ENCODE measurements at places on chromosomes 5 and 9. TPM values are rescaled to one million over a fixed set of nuclear protein-coding genes. Genes with fewer than 3 reads are reported as not detected.

DNA sequence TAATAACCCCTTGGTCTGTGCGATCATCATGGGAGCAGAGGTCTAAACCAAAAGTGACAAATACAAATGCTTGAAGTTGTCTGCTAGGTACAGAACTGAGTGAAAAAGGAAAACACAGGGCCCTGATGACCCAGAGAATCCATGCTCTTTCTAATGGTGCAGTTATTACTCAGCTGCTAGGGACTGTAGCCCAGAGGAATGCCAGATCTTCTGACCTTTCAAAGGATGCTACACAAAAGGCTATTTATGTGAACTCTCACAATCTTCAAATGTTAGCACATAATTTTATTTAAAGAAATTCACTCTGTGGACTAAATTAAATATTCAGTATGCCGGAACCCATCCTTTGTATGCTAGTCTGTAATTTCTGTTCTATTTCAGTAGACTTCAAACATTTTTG lies 79.9 kb downstream of the PRR16 start:
- no peak for DNase-seq

- DNase-seq = no peak
Measured at GRCh38 chr5:122120957-122121356, 8.4 kb upstream of the ZNF474 start.

- no peak for DNase-seq
Measured at GRCh38 chr9:34374905-34375552, 1.7 kb downstream of the MYORG start.

GRCh38 chr9:3769646-3770045 lies 243.8 kb upstream of the RFX3 start:
- no peak for DNase-seq

TSSK1B gene
- not detected for total RNA-seq
